ENCODE measurements at places on chromosomes 12 and 14.

DNA sequence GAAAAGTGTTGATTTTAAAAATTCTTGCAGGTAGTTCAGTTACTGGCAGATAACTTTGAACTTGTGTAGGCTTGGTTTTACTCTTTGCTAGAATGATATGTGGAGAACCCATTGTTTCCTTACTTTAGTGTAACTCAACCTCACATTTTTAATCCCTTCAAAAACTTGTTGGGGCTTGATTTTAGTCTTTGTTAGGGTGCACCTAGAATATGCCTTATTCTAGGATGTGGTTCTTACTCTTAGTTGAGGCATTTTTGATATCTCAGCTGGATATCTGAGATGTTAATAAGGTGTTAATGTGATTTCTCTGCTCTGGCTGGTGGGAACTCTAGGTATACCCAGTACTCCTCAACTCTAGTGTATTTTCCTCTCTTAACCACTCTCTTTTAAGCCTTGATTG, 10.0 kb downstream of the MNAT1 start:
- no peak for DNase-seq

GRCh38 chr12:69059465-69060457, 126.8 kb upstream of the CPM start:
- DNase-seq: no peak

- DNase-seq: no peak
These were observed 114.8 kb downstream of the SMOC1 start for GRCh38 chr14:69994002-69994401.

GRCh38 chr12:104464899-104465298, 8.2 kb downstream of the CHST11 start:
- no peak for DNase-seq

DNA sequence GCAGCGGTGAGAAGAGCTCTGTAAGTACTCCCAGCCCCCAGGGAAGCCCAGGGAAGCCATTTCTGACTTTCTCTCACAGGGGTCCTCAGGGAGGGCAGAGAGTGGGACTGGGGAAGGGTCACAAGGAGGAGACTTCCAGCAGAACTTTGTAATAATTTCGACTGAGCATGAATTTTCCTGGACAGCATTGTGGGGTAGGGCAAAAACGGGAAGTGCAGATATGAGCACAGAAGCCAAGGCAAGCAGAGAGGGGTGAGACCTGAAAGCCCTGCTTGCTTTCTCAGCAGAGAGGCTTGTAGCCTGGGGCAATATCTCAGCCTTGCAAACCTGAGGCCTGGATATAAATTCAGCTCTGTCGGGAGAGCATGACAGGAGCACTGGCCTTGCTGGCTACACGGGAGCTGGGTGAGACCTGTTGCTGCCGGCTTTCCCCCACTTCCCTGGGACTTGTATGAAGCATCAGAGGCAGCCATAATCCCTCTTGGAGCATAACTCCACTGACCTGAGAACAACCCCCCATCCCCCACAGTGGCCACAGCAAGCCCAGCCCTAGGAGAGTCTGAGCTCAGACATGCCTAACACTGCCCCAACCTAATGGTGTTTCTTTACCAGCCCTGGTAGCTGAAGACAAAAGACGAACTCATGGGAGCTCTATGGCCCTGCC, 9.8 kb upstream of the IQSEC3 start:
- no peak for DNase-seq

DNA sequence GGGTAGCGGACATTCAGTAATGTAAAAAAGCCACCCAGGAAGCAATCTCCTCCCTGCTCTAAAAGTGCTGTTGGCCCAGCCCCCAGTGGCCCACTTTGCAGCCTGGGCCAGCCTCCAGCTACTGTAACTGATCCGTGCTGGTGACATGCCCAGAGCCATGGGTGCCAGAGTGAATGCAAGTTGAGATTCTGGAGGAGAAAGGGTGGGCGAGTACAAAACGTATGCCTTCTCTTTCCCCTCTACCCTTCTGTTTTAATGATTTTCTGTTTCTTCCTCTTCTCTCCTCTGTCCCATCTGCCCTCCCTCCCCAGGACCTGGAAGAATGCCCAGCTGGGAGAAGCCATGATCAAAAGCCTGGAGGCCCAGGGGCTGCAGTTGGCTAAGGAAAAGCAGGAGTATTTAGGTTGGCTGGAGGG, 16.9 kb downstream of the PLEKHD1 start:
- DNase-seq: no peak

DNA sequence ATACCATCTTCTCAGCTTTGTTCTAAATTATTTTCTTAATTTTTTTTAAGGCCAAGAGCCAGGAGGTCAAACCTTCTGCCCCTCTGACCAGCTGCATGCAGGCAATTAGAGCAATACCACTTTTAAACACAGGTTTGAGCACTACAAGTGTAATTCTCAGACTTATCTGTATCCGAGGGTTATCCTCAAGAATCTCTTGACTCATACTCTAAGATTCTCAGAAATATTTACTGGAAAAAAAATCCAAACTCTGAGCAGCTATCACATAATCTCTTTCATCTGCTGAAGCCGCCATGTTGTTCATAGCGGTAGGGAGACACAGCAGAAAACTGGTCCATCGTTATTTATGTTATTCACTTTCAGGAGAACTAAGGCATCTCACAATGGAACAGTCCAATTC, 27.4 kb upstream of the PTHLH start:
- no peak for DNase-seq

DNA sequence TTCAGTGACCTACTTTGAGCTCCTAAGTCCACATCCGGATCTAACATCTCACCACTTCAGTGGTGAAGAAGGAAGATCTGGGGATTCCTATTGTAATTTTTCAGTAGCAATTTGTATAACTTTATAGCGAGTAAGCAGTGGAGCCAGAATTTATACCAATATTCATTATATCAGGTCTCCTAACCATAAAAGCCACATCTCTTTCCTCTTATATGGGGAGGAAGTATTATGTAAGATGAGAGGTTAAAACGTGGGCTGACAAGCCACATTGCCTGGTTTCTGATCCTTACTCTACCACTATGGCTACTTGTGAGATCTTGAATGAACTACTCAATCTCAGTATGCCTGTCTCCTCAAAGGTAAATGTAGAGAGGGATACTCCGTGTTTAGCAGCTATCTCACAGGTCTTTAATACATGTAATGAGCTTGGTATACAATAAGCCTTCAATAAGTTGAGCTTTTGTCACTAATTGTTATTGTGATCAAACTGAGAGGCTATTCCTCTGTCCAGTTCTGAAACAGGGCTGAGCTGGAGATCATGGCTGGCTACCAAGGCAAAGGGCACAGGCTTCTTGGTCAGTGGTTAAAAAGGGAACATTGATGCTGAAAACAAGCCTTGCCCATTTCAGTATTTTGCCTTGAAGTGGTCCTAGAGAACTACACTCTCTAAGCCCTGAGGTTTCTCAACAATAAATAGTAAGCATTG, 3.3 kb upstream of the TMEM117 start:
- no peak for DNase-seq
